Hematopoietic multipotent progenitor cell treated with erythropoietin and hydrocortisone succinate and interleukin-3 and kit ligand, for 6 days (in vitro differentiated cells): ENCODE measurements at places on chromosomes 13 and 19.

- no peak for DNase-seq
Measured at GRCh38 chr13:27007166-27007565, 164.4 kb downstream of the USP12 start.

DNA sequence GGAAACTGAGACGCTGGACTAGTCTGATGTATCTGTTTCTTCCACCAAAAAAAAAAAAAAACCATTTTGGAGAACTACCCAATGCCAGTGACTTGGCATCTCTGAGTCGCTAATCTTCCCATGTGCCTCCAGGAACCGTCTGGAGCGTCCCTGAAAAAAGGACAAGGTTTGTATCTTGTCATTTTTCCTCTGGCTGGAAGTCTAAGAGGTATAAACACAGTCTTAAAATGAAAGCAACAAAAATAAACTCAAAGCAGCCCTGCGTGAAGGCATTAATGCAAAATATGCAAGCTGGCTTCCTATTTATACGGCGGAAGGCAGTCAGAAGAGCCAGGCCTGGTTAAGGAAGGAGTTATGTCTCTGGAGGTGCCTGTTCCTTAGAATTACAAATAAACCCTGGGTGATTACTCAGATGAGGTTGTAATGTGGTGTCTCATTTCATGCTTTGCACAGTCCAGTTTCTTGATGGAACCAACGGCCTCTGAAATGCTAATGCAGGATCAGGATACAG is 20.3 kb downstream of the ACTN4 start:
- DNase-seq = no peak

DNA sequence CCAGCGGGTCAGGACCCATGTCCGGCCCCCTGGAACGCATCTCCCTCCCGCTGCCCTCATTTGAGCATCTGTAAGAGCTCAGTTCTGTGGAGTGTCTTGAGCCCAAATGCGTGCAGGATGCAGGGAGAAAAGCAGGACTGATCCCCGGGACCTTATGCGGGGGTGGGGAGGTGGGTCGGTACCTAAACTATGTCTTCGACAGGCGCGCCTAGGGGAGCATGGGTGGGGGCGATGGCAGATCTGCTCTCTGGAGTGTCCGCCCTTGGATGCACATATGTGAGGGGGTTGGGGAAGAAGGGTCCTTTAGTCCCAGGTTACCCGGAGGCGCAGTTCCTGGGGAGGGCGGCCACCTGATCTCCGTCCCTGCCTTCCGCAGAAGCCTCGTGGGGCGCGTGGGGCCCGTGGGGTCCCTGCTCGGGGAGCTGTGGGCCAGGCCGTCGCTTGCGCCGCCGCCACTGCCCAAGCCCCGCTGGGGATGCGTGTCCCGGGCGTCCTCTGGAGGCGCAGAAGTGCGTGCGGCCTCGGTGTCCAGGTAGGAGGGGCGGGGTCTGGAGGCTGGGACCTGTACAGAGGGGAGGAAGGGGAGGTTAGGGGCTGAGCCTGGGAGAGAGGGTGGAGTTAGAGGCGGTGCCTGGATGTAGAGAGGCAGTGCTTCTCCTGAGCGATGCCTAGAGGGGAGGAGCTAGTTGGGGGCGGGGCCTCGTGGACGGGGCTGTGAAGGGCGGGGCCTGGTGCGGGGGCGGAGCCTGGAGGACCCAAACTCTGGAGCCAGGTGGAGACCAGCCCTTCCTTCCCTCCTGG is 2.9 kb downstream of the CILP2 start:
- DNase-seq = peak; percentile 78

- no peak for DNase-seq
Measured at GRCh38 chr13:91622778-91623550, 224.5 kb downstream of the GPC5 start.

- no peak for DNase-seq
Measured at GRCh38 chr19:11384778-11385129, 640 bp upstream of the EPOR start.

DNA sequence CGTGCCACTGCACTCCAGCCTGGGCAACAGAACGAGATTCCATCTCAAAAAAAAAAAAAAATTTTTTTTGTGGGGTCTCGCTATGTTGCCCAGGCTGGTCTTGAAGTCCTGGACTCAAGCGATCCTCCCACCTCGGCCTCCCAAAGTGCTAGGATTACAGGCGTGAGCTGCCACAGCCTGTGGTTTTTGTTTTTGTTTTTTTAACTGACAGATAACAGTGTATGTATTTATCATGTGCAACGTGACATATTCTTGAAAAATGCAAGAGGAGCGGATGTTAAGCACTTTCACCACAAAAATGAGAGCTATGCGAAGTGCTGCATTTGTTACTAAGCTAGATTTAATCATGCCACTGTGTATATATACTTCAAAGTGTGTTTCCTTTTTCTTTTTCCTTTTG is 49.0 kb downstream of the ARHGEF18 start:
- DNase-seq = no peak

GRCh38 chr13:74274916-74275315 is 140.7 kb upstream of the KLF12 start:
- DNase-seq = no peak

DNA sequence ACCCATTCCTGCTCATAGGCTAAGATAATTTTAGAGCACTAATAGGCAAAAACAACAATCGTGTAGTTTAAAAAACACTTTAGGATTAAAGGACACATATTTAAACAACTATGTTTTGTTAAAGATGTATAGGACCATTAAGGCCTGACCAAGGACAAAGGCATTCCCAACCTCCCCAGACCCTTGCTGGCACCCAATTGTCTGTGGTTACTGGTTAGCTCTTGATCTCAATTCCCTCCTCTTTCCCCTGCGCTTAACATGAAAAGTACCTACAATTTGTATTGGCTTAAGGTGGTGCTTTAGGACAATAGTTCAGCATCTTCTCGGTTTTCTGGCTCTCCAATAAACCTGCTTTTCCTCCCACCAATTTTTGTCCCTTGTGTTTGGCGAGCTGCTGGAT is 51.0 kb downstream of the TEX26 start:
- no peak for DNase-seq

DNA sequence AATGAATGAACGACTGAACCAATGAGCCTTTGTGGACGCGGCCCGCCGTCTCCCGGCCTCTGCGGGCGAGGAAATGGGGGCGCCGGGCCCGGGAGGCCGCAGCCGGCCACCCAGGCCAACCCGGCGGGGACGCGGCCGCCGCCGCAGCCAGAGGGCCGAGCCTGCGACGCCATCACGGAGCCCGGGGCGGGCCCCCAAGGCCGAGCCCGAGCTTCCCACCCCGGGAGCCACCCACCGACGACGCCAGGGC is 216 bp downstream of the SUGP2 start:
- DNase-seq = no peak

DNA sequence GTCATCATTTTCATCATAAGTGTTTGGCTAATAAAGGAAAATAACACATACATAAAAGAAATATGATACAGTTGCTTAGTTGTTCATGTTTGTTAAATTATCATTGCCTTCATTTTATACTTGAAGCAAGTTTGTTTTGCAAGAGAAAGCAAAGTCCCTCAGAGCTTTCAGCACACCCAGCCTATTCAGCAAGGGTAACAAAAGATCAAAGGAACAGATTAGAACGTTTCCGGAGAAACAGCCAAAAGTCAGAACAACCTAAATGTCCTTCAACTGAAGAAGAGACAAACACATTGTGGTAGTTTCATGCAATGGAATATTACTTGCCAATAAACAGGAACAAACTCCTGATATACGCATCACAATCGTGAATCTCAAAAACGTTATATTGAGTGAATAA is 380.7 kb downstream of the MZT1 start:
- DNase-seq = no peak

DNA sequence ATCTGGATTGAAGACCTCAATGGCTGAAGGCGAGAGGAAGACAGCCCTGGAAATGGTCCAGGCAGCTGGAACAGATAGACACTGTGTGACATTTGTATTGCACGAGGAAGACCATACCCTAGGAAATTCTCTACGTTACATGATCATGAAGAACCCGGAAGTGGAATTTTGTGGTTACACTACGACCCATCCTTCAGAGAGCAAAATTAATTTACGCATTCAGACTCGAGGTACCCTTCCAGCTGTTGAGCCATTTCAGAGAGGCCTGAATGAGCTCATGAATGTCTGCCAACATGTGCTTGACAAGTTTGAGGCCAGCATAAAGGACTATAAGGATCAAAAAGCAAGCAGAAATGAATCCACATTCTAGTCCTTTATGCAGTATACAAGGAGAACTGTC is 1.2 kb downstream of the POLR1D start:
- no peak for DNase-seq

GRCh38 chr13:99605420-99606323 is 104.4 kb downstream of the TM9SF2 start:
- peak; percentile 74 for DNase-seq

DNA sequence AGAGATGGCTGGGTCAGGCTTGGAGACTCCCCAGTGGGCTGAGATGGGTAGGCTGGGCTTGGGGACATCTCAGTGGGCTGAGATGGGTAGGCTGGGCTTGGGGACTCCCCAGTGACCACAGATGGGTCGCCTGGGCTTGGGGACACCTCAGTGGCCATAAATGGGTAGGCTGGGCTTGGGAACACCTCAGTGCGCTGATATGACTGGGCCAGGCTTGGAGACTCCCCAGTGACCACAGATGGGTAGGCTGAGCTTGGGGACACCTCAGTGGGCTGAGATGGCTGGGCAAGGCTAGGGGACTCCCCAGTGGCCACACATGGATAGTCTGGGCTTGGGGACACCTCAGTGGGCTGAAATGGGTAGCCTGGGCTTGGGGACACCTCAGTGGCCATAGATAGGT is 12.8 kb downstream of the IQCN start:
- DNase-seq = no peak

- no peak for DNase-seq
Measured at GRCh38 chr13:81001828-81002385, 661.0 kb upstream of the SPRY2 start.

DNA sequence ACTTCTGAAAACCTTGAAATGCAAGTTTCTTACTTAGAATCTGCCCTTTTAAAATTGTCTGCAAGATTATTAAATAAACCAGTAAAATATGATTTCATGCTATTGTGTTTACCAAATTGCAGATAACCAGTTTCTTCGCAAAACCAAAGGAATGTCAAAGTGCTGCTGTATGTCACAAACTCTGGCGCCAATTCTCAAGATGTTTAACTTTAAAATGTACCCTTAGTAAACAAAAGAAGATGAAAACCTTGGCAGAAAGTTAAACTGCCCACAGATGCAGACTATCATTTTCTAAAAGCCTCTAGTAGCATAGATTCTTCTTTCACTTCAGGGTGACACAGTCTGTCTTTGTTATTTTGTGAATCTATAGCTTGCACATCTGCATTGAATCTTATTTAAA is 189.2 kb downstream of the SLITRK6 start:
- DNase-seq = no peak

DNA sequence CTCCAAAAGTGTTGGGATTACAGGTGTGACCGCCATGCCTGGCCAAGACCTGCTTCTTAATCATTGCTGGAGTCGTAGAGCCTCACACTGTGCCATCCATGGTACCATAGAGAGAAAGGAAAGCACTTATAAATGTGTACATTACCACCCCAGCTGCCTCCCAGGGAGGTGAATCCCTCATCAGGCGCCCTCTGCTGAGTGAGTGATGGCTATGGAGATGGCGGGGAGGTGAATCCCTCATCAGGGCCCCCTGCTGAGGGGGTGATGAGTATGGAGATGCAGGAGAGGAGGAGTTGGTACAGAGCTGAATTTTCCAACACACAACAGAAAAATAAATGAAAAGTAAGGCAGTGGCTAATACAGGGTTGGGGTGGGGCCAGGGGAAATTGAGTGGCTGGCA is 263.4 kb downstream of the UQCRFS1 start:
- DNase-seq = no peak

- DNase-seq = no peak
Measured at GRCh38 chr13:110539894-110540293, 21.6 kb downstream of the RAB20 start.

DNA sequence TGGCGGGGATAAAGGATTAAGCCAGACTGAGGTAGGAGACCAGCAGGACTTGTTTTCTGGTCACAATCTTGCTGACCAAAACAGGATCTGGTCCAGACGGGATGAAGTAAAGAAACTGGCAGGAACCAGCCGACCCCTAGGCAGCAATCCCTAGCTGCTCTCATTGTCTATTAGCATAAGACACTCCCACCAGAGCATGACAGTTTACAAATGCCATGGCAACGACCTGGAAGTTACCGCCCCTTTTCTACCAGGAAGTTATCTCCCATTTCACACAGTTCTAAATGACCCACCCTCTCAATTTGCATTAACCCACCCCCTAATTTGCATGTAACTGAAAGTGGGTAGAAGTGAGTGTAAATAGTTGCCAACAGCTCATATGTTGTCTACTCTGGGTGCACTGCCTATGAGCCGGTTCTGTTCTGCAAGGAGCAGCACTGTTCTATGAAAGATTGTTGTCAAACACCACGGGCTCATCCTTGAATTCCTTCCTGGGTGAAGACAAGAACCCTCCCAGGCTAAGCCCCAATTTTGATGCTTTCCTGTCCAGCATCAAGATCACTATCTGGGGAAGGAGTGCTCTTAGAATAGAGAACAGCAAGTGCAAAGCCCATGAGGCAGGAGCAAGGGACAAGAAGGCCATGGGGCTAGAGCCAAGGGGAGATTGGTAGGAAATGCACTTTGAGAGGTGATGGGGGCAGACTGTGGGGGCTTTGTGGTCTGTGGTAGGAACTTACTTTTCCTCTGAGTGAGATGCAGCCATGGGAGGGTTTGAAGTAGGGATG is 13.9 kb upstream of the FBXO27 start:
- peak; percentile 66 for DNase-seq

DNA sequence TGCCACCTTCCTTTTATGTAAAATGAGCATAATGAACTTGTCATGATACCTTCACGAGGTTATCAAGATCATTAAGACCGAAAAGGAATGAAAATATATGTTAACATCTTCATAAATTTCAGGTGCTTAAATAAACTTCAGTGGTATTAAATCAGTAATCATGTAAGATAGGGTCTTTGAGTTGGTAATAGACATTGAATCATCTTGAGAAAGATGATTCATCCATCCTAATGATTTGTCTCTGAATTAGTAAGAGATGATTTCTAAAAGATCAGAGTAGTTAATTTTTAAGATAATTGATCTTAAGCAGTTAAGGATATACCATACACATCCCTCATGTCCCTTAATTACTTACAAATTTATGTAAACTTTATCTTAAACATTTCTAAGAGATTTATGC is 52.0 kb downstream of the COG3 start:
- DNase-seq = no peak

DNA sequence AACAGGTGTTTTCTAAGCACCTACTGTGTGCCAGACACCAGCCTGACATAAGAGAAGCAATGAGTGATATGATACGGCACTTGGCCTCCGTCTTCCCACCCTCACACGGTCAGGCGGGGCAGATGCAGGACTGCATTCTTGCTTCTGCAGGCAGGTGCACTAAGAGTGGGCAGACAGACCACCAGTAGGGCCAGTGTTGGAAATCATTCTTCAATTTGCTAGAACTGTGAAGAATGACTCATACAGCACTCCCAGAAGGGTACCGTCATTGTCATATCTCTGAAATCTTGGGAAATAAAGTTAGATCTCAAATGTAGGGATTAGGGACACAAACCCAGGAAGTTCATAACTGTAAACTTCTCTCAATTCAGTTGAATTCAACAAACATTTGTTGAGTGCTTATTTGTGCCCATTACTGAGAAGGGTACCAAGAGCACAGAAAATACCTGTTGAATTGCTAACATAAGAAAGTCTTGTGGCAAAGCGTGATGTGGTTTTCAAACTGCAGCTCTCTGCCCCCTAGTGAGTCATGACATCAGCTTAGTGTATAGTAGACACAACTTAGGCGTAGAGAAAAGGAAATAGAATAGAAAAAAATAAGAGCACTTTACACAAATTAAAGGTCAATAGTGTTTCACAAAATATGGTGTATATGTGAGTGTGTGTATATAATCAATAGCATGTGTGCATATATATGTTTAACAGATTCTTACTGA is 76.1 kb downstream of the TEX26 start:
- no peak for DNase-seq
